Substantia nigra (tissue), 51 donors: ENCODE measurements at places on chromosomes 13 and 19.

GRCh38 chr19:35363711-35364425 lies 5.6 kb downstream of the FFAR3 start:
- DNase-seq, result no peak

DNA sequence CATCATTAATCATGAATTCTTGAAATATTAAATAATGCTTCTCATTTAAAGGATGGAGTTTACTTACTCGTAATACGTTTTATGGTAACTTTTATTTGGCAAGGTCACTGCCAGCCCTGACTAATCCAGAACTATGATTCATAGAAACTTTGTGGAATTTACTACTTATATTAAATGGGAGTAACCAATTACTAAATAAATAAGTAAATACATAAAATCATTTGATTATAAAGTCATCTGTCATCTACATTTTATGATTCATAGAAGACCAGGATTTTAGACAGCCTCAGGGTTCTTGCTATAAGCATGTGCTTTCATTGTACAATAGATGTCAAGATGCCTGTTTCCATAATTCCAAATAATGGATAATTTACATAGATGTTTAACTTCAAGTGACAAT lies 611.1 kb downstream of the TBC1D4 start:
- DNase-seq, result no peak

DNA sequence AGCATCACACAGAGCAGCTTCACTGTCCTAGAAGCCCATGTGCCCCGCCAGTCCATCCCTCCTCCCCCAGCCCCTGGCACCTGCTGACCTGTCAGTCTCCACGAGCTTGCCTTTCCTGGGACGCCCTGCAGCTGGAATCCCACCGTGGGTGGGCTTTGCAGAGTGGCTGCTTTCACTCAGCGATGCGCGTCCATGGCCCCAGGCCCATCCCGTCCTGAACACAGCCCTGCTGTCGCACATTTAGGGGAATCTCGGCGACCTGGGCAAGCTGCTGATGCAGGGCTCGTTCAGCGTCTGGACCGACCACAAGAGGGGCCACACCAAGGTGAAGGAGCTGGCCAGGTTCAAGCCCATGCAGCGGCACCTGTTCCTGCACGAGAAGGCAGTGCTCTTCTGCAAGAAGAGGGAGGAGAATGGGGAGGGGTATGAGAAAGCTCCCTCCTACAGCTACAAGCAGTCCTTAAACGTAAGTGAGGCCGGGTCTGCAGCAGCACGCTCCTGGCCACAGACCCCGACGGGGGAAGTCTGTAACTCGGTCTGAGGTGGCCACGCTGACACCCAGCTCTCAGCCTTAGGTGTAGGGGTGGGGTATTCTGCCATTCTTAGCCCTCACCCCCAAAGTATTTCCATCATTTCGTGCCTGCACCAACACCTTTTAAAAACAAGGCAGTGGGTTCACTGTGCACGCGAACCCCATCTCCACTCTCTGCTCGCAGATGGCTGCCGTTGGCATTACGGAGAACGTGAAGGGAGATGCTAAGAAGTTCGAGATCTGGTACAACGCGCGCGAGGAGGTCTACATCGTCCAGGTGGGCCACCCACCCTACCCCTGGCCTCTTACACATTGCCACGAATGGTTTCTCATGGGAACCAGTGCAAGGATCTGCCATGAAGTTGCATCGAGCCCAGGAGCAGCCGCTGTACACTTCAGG lies 18.3 kb upstream of the F7 start:
- DNase-seq, result no peak

DNA sequence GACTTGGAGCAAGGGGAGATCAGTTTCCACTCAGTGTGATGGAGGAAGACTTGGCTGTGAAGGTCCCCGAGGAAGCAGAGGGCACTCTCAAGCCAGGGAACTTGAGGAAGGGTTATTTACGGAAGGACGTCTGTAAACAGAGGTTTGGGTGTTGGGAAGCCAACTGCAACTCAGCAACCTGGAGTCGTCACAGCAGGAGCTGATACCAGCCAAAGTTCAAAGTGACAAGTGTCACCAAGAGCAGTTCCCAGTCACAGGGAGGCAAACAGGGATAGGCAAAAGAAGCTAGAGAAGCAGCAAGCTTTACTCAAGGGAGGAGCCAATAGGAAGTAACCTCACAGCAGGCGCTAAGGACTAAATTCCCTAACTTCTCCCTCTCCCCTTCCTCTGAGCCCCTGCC lies 205.5 kb downstream of the EFNB2 start:
- DNase-seq, result no peak

DNA sequence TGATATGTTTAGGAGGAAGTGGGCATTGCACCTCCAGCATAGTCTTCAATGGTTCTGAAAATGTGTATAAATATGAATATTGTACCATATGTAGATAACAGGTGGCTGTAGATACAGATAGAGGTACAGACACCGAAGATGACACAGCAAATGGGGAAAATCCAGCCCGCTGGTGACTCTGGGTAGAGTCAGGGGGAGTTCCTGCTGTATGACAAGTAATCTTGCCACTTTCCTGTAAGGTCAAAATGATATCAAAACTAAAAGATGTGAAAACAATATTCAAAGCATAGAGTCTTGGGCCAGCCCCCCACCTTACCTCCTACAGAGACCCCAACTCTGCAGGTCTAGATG lies 17.8 kb downstream of the C2CD4C start:
- DNase-seq, result no peak
